ENCODE measurements at places on chromosomes 1 and 21.

GRCh38 chr1:175792136-175792535, 48.7 kb upstream of the TNR start:
- no peak for DNase-seq

GRCh38 chr1:236748268-236748870, 46.7 kb upstream of the MTR start:
- peak; percentile 26 for DNase-seq

DNA sequence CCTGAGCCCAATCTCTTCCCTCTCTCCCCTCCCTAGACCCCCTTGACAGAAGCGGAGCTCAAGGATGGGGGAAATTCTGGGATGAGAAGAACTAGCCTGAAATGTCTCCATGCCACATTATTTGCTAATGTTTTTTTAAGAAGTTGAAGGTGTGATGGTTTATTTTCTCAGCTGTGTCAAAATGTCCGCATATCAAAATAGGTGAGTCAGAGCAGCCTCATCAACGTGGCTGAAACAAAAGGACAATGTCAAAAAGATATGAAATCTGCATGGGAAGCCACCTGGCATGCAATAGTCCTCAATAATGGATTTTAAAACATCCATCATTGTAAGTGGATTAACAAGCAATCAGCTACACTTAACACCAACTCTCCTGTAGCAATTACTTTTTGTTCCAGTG, 101.4 kb downstream of the BEND5 start:
- DNase-seq = no peak

DNA sequence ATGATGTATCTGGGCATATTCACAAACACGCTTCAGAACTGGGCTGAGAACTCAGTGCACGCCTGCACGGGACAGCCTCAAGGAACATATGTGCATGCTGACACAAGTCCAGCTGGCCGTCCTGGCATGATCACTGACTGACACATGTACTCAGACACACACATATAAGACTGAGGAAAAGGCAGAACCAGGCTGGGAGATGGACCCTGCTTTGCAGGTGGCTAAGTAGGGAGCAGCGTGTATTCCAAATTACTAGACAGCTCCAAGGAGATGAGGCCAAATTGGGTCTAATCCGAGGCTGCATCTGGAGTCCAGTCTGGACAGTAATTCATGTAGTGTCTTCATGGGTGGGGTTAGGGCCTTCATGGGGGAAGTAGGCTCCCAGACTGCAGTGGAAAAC, 41.4 kb upstream of the GJB5 start:
- no peak for DNase-seq

DNA sequence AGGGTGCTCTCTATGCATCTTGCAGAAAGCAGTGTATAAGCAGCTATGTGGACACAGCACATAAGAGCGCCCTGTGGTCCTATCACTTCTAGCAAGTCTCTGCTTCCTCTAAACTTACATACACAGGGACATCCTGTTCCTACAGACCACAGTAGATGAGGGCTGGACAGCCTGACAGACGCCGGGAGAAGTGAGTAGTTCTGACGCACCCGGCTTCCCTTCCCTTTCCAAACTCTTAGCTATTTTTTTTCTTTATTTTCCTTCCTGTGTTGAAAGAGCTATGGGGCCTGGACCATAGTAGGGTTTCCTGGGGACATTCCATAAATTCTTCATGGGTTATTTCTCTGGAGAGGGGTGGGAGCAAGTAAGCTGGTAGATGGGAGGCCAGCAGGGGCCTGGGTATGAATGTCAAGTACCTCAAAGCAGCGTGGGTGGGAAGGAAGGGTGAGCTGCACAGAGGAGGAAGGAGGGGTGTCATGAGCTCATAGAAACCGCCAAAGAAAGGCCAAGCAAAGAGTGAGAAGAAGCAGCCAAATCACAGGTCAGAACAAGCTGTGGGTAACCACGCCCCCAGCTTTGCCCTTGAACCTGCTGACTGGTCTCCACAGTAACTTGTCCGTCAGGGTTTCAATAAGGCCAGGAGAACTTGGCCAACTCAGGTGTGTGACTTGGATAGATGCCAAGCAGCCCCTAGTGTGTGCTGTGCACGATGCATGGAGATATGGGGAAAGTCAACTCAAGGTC, 36.6 kb downstream of the PLXNA2 start:
- peak; percentile 94 for DNase-seq

All from RPMI8226 (cell line).